ENCODE measurements at places on chromosomes 1 and 21.

- no peak for DNase-seq
Measured at GRCh38 chr1:226654668-226655055, 84.4 kb downstream of the ITPKB start.

DNA sequence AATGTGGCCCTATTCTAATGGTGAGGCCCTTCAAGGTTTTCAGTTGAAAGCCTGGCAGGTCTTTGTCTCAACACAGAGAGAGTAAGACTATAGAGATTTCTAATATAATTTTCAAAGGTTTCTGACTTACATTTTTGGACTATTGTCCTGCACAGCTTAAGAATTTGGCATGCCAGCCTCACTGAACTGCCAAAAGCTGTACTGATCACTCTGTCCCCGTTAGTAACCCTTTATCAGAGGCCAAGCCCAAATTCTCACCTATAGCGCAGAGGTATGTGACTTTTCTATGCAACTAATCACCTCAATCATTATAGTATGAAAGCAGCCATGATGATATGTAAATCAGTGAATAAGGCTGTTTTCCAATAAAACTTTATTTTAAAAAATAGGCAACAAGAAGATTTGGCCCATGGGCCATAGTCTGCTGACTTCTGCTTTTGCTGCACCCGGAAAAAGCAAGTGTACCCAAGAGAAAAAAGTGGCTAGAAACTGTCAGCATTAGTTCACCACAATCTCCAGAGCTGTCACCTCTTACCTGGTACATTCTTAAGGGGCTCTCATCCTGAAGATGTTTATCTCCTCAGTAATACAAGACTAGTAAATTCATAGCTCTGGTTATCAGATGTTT lies 85.4 kb downstream of the PIGK start:
- no peak for DNase-seq

- DNase-seq: no peak
Measured at GRCh38 chr21:32424674-32425073, 12.2 kb downstream of the EVA1C start.

DNA sequence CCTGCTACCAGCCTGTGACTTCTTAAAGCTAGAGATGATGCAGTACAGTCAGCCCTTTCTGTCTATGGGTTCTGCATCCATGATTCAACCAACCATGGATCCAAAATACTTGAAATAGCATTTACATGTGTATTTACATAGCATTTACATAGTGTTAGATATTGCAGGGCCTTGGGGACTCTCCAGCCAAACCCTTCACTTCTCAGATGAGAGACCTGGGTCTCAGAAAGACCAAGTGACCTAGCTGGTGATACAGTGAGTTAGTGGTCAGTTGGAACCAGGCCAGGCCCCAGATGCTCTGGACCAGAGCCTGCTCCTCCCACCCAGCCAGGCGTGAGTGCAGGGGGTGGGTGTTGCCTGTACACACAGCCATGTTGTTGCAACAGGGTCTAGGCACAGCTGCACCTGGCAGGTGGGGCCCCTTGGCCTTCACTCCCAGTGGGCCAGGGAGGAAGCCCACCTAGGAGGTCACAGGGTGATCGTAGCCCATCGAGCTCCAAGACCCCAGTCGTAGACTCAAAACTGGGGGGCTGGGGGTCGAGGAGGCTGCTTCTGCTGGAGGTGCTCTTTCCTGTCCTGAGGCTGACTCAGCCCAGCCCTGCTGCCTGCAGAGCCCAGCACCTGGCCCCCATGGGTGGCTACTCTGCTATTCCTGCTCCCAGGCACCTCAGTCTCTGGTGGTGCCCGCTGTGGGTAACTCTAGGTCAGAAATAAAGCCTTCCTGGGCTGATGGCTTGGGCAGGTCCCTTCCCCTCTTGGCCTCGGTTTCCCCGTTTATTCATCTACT lies 7.7 kb downstream of the TMEM61 start:
- DNase-seq: no peak

- DNase-seq: peak; percentile 33
Measured at GRCh38 chr1:247576514-247576913, 11.6 kb upstream of the OR2G2 start.

- no peak for DNase-seq
Measured at GRCh38 chr1:18408656-18409370, 71.9 kb upstream of the KLHDC7A start.

GRCh38 chr1:18397641-18398040 lies 83.1 kb upstream of the KLHDC7A start:
- no peak for DNase-seq

DNA sequence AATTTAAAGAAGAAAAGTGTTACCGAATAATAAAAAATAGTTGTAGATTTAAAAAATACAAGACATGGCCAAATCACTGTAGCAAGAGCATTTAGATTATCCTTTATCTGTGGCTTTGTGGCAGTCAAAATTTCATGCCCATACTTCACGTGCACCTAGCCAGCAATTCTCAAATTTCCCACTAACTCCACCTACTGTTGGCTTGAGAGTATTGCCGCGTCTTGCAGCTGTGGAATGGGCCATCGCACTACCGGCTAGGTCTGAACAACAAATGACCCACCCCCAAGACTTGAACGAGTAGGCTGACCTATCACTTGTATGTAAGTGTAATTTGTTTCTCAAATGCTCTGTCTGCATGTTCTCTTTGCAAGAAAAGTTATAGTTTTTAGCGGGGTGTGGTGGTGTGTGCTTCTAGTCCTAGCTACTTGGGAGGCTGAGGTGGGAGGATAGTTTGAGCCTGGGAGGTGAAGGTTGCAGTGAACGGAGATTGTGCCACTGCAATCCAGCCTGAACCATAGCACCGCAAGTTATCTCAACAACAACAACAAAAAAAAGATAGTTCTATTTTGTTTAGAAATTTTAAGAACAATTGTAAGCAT lies 4.1 kb downstream of the KRTAP13-4 start:
- no peak for DNase-seq

DNA sequence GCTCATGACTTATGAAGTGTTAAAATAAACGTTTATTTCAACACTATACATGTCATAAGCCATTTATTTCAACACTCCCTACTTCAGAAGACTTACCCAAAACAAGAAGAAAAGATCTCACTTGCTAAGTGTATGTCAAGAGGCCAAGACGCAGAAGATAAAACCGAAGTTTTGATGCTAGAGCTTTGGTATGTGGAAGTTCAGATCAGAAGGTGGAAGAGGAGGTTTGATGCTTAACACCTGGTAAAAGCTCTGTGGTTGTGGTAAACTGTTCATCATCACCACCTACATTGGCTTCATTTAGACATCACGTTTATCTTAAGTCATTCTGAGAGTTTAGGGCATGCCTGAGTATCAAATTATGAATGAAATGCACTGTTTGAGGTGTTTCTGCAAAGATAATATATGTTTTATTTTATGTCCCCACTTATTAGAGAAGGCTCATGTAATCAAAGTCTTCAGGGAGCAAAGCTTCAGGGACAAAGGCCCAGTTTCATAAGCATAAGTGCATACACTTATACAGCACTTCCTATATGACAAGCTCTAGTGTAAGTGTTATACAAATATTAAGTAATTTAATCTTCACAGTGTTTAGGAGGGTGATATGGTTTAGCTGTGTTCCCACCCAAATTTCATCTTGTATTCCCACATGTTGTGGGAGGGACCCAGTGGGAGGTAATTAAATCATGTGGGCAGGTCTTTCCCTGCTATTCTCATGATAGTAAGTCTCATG lies 533.3 kb downstream of the PTBP2 start:
- no peak for DNase-seq

DNA sequence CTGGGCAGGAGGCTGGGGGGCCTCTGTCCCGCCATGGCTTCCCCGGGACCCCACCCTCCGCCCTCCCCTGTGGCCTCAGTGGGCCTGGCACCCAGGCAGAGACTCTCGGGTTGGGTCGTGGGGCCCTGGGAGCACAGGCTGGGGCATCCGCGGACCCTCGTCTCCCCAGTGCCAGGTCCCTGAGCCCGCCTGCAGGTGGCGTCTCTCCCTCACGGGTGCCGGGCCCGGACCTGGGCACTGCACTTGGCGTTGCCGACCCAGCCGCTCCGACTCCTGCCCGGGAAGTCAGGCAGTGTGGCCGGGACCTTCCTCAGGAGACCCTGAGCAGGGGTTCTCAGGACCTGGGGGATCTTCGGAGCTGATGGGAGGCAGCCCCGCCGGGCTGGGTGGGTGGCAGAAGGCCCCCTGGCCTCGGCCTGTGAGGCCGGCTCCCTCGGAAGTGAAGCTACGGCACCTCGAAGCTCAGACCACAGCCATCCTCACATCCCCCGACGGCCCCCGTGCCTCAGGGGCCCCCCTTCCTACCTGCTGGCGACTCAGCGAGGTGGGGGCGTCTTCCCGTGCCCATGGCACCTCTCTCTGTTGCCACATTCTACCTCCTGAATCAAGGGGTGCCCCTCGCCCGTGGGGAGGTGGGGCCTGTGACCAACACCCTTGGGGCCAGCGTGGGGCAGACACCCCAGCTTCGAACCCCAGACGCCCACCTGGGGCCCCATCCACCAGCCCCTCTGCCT lies 6.4 kb upstream of the C1orf159 start:
- peak; percentile 24 for DNase-seq

DNA sequence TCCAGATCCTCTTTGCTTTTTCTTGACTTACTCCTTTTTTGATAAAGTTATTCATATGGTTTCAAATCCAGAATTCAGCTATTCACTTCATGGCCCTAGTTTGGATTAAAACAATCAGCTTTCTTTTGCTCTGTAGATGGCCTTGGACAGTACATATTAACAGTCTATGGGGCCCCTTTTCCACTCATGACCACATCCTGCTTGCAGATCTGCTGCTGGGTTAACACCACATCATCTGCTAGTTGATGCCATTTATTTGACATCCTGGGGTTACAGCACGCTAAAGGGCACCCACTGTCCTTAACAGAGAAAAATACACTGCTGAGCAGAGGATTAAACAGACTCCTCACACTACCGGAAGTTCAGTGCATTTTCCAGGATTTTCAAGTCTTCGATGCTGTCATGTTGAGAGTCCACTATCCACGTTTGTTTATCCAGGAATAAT lies 941 bp upstream of the IFI16 start:
- peak; percentile 18 for DNase-seq

DNA sequence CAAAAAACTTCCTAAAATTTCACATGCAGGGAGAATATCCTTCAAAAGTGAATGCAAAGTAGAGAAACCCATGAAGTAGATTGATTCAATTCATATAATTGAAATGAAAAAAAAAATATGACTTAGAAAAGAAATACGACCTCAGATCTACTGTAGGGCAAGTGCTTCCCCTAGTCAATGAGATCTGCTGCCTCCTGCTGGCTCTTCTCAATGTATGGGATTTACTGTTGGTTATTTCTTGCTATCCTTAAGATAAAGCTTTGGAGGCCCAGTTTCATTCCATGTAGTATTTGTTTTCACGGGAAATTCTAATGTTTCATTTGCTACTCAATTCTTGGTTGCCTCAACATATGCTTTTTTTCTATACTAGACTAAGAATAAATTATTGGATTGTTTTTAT lies 46.2 kb downstream of the ZNF648 start:
- DNase-seq: no peak

GRCh38 chr1:91572044-91572443 lies 71.4 kb downstream of the CDC7 start:
- no peak for DNase-seq

- no peak for DNase-seq
Measured at GRCh38 chr21:36186506-36187399, 30.1 kb downstream of the DOP1B start.

- no peak for DNase-seq
Measured at GRCh38 chr1:180907313-180908055, 5.2 kb upstream of the KIAA1614 start.

DNA sequence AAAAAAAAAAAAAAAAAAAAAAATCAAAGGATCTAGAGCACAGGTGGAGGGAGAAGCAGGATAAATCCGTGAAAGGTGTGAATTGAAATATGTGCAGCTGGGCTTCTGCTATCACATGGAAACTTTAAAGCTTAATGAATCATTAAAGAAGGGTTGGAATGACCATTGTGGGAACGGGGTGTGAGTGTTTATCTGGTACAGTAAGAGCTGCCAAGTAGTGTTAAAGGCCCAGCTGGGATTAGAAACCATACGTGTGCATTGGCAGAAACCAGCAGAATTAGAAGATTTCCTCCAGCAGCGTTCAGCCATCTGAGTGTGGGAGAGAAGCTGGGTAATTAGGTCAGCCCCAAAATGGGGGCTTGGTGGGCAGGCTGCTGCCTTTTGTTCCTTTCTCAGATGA lies 13.5 kb downstream of the FALEC start:
- DNase-seq: no peak

DNA sequence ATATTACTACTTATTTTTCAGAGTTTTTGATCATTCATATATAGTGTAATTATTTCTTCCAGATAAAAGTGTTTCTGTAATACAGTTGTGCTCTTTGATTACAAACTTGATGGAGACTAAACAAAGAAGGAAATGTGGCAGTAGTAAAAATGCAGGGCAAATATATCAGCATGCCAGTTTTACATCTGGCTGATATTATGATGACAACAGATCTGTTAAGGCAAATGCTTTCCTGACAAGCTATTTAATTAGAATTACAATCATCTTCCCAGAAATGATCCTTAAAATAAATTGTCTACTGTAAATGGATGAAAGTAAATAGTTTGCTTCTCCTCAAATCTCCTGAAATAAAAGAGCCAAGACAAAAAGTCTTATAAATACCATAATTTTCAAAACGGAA lies 1659.8 kb downstream of the BRINP3 start:
- DNase-seq: no peak

DNA sequence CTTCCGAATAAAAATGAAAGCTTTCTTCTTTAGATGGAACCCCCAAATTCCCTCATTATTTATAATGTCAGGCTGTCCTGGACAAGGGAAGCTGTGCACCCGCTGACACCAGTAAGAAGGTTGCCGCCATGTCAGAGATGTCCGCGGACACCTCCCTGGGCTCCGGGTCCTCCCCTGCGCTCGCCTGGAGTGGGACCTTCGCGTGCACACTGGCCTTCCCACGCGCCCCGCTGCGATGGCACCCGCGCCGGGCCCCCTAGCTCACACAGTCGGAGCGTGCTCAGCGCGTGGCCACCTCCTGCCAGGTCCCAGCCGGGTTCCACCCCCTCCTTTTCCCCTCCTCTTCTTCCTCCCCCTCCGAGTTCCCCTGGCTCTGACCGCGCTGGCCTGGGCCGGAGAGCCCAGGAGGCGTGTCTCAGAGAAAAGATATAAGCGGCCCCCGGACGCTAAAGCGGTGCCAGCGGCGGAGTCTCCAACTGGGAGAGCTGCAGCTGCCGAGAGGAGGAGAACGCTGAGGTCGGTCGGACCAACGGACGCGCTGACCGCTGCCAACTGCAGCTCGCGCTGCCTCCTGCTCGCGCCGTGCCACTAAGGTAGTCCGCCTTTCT lies at the start of gene G0S2:
TSS of gene G0S2 (plus strand) at position 456 of the 608 bp plus-strand sequence. CDS start 273 bp downstream, outside the sequence.
- DNase-seq: no peak

- no peak for DNase-seq
Measured at GRCh38 chr1:94856004-94856403, 35.8 kb downstream of the SLC44A3 start.

DNA sequence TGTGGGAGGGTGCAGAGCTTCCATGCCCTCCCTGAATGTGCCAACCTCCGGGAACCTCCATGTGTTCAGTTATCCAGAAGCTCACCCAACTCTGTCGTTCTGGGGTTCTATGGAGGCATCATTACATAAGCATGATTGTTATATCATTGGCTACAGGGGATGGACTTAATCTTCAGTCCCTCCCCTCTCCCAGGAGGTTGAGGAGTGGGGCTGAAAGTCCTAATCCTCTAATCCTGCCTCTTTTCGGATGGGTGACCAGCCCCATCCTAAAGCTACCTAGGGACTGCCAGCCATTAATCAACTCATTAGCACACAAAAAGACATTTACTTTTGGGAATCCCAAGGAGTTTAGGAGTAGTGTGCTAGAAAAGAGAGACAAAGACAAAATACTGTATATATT lies 32.0 kb upstream of the PSEN2 start:
- no peak for DNase-seq

- DNase-seq: no peak
Measured at GRCh38 chr1:112794654-112795239, 79.6 kb upstream of the PPM1J start.

- DNase-seq: no peak
Measured at GRCh38 chr1:36656271-36656670, 173.6 kb upstream of the CSF3R start.

All from GF-D8 (cell line).